ENCODE measurements at places on chromosomes 12 and 14.

GRCh38 chr12:115572440-115572839, 705.1 kb downstream of the MED13L start:
- no peak for DNase-seq

GRCh38 chr14:22484632-22485031, 104.4 kb downstream of the DAD1 start:
- no peak for DNase-seq

DNA sequence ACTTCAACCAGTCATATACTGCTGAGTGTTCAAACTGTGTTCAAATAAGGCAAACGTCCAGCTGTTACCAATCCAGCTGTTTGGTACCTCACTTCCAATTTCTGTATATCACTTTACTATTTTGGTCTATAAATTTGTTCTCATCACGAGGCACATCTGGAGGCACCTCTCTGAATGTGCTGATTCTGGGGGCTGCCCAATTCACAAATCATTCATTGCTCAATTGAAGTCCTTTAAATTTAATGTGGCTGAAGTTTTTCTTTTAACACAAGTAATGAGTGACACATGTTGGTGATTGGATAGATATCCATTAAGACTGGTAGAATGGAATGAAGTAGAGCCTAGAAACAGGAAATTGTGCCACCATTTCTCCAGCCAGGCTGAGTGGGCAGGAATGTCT, 617.0 kb upstream of the TMEM132C start:
- DNase-seq = no peak

GRCh38 chr12:26198742-26199141, 3.4 kb downstream of the SSPN start:
- peak; percentile 76 for DNase-seq

DNA sequence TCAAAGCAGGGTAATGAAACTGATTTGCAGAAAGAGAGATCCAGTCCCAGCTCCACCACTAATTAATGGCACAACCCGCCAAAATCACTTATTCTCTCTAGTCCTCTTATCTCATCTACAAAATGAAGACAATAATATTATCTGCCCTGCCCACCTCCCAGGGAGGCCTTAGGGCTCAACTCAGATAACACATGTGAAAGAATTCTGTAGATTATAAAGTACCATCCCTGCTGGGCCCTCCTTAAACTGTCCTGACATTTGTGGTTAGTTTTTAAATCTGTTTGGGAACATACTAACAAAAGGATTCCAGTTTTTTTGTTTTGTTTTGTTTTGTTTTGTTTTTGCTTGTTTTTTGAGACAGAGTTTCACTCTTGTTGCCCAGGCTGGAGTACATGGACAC, 7.3 kb downstream of the POMT2 start:
- DNase-seq = peak; percentile 5

DNA sequence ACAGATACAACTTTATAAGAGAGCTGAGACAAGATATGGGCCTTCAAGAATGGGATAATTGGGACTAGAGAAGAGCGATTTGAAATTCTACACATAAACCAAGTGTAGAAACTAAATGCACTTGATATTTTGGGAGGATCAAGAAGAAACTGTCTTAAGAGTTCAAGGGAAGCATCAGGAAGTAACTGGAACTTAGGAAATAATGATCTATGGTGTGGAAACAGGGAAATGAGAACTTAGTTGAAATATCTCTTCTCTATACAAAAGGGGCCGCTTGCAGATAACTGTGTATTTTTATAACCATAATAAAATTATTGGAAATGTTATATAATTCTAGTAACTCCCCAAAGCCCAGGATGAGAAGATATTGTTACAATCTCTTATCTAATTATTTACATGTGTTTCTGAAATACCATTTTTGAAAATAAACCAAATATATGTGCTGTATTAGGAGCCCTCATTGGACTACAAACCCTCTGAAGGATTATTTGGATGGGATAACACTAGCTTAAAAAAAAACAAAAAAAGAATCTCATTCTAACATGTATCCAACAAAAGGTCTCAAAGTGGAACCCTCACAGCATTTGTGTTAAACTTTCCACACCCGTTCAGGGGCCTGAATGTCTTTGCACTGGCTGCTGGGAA, 84.7 kb upstream of the FLRT2 start:
- DNase-seq = no peak

GRCh38 chr12:62258941-62259630, 1.1 kb upstream of the USP15 start:
- DNase-seq = no peak

GRCh38 chr12:63362166-63362565, 211.2 kb upstream of the AVPR1A start:
- DNase-seq = no peak

GRCh38 chr12:2548081-2548480, 246.7 kb upstream of the FKBP4 start:
- DNase-seq = peak; percentile 56

GRCh38 chr12:13749389-13749788, 232.0 kb downstream of the GRIN2B start:
- no peak for DNase-seq

GRCh38 chr12:91973813-91974212, 171.8 kb downstream of the BTG1 start:
- no peak for DNase-seq

- DNase-seq = no peak
Measured at GRCh38 chr12:98374007-98374406, 141.4 kb upstream of the TMPO start.
